Activated T-cell treated with anti-CD3 and anti-CD28 coated beads for 1 hour (primary cell): ENCODE measurements at places on chromosomes 5 and 9.

GRCh38 chr9:22921742-22922141, 475.1 kb downstream of the DMRTA1 start:
- no peak for DNase-seq

GRCh38 chr5:67205981-67206380, 9.4 kb upstream of the CD180 start:
- DNase-seq = no peak

DNA sequence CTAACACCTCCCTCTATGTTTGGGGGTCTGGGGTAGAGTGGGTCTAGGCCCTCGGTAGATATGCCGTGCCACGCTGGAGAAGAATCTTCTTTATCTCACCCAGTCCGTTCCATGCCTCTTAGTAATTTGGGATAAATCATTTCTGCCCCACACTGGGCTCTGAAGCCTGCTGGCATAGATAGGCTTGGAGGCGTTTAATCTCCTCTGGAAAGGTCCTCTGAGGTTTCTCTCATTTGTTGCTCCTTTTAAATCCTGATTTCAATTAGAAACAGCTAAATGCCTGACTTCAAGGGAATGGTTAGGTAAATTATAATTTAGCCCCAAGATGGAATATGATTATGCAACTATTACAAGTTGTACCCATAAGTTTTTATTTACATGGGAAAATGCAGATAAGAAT, 57.8 kb upstream of the AKNA start:
- no peak for DNase-seq

- DNase-seq = no peak
Observed at GRCh38 chr5:57486027-57486602, 3.5 kb upstream of the ACTBL2 start.

DNA sequence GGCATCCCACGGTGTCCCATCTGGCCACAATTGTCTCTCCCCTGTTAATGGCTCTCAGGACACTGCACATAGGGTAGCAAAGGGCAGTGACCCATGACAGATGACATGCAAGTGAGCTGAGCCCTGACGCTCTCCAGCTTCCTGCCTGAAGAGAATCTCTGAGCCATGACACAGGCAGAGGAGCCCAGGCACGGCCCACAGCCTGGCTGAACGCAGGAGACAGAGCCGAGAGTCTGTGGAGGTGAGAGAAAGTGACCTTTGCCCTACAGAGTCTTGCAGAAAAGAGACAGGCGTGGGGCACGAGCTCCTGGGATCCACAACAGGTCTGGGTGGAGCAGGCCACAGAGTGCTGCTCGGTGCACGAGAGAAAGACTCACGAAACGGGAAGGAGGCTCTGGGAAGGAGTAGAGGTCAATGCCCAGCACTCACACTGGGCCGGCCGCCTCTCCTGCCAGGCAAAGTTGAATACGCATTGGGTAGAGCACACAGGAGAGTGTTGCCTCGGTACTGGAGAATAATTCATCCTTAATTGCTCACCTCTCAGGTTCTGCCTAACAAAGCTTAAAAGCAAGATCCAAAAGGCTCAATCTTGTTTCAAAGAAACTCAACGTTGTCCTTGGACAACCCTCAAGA, 90.3 kb downstream of the MRPL36 start:
- DNase-seq = no peak

GRCh38 chr5:97980291-97980690, 793.2 kb upstream of the RGMB start:
- DNase-seq = no peak

- DNase-seq = no peak
Observed at GRCh38 chr5:133924221-133924920, 44.1 kb downstream of the C5orf15 start.

DNA sequence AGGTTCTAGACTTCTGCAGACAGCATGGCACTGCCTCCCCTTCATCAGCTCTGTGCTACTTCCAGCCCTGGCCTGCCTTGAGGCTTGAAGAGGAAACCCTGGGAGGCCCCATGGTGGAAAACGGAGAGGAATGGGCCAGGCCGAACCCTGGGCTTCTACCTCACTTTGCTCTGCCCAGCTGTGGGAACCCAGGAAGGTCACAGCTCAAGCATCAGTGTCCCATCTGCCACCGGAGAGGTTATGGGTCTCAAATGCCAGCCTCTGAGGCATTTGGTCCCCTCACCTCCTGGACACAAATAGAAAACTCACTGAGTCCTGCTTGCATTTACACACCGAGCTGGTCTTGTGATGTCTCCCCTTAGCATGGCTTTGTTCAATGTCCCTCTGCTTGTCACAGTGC, 80.1 kb upstream of the ALDH1B1 start:
- no peak for DNase-seq

DNA sequence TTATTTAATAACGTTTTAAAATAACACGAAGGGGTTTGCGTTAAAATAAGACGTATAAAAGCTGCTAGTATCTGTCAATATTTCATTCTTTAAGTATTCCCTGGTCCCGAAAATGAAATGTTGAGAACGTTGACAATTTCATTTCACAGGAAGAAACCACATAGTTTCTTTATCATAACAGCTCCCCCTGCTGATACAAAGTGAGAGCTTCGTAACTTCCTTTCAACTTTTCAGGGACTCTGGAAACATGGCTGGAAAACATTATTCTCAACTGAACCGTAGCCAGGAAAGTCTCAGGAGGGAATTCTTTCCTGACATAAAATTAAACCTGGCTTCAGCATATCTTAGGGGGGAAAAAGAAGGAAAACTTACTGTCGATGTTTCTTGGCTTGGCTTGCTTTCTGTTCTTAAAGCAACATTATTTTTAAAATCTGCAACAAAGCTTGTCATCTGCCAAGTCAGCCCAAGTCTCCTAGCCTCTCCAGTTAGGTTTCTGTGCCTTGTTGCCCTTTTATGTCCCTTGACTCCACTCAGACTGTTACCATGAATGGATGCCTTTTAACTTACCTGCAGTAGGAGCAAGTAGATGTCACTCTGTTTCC, 122.9 kb upstream of the DAB2 start:
- no peak for DNase-seq

DNA sequence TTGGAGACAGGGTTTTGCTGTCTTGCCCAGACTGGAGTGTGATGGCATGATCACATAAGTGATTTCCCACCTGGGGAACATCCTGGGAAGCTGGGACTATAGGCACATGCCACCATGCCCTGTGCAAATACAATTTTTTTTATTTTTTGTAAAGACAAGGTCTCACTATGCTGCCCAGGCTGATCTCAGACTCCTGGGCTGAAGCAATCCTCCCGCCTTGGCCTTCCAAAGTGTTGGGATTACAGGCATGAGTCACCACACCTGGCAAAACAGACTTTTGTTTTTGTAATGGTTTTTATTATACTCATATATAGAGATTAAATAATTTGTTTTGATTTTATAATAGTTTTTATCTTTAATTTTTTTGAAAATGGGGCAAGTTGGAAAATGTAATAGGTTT, 14.7 kb downstream of the DNAJC25 start:
- DNase-seq = no peak

GRCh38 chr5:111755942-111756381, 1.0 kb downstream of the NREP start:
- DNase-seq = no peak

- DNase-seq = no peak
Observed at GRCh38 chr5:113875096-113875495, 361.6 kb downstream of the YTHDC2 start.

DNA sequence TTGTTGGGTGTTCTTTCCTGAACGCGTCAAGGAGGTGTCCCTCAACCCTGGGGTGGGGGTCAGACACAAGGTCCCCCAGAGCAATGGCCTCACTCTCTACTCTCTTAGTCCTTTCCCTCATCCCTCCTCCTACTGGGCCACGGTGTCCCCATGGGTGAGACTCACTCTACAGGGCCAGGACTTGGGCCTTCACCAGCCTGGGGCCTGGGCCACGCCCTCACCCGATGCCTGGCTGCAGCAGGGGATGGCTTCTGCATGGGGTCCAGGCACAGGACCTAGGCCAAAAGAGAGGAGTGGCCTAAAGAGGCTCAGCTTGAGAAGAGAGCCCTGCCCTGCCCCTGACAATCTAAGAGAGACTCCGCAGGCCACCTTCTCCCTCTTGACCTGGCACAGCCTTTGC, 5.8 kb downstream of the LCN12 start:
- no peak for DNase-seq

DNA sequence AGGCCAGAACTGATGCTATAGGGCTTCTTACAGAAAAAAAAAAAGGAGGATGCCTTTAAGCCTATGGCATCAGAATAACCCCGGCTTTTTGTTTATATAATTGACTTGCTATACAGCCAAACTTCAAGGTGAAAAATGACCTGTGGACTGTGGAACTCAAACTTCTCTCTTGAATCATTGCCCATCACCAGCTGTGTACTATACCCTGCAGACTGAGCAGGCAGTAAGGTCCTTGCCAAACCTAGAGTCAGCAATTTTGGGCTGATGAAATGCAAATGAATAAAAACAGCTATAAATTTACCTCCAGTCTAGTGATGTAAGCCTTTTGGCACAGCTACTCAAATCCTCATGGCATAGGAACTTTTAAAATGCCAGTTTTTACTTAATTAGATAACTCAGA, 44.5 kb upstream of the PPP3R2 start:
- no peak for DNase-seq

GRCh38 chr5:108145351-108145750, 236.5 kb downstream of the FBXL17 start:
- DNase-seq = no peak

DNA sequence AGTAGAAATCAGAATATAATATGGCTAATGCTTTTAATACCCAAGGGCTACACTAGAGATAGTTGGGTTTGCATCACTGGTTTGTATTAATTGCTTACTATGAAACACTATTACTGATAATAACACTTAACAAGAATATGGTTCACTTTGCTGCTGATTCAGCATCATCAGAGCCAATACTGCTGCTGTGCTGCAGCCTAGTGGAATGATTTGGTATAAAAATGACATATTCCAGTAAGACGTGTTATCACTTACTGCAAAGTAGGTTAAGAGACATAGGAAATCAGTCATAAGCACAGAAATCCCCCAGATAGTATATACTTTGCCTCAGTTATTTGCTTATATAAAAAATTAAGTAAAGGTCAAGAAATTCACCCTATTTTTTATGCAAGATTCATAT, 2.8 kb downstream of the CDH10 start:
- DNase-seq = no peak

DNA sequence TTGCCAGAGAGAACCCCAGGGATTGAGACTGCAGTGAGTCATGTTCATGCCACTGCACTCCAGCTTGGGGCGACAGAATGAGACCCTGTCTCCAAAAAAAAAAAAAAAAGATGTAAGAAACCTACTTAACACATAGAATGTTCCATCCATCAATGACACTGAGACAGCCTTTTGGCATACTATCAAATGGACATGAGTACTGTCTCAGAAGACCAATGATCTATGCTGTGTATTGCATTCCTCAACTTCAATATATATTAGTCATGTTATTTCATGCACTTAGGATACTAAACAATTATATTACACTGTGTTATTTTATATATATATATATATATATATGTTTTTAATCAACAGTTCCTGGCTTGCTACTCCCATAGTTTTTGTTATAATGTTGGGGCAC, 57.1 kb upstream of the ANKH start:
- DNase-seq = no peak

- DNase-seq = no peak
Observed at GRCh38 chr9:93496285-93496684, 42.9 kb upstream of the FAM120AOS start.

GRCh38 chr9:126935630-126936029, 21.0 kb downstream of the RALGPS1 start:
- no peak for DNase-seq

DNA sequence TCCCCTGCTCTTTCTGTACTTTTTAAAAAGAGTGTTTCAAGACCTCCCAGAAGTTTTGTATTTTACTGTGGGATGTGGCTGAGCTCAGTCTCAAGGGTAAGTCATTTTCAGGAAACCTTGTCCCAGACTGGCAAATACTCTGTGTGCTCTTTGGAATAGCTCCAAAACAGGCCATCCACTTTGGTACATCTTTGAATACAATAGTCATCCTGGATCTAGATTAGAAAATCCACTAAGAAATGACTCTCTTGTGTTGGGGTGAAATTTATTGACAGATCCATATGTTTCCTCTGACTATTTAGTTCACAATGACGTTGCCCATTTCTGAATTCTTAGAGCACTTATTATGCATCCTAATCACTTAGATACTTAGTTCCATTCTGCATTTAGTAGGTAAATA, 95.2 kb downstream of the PLCXD3 start:
- DNase-seq = no peak

- no peak for DNase-seq
Observed at GRCh38 chr5:142846406-142846805, 76.2 kb downstream of the ARHGAP26 start.

- DNase-seq = no peak
Observed at GRCh38 chr5:169534311-169534880, 49.2 kb upstream of the SPDL1 start.

- DNase-seq = no peak
Observed at GRCh38 chr5:171848486-171848885, 62.9 kb downstream of the SMIM23 start.

GRCh38 chr5:164420161-164420560, 914.7 kb downstream of the MAT2B start:
- no peak for DNase-seq

GRCh38 chr9:135772056-135772646, 70.2 kb downstream of the KCNT1 start:
- DNase-seq = no peak

DNA sequence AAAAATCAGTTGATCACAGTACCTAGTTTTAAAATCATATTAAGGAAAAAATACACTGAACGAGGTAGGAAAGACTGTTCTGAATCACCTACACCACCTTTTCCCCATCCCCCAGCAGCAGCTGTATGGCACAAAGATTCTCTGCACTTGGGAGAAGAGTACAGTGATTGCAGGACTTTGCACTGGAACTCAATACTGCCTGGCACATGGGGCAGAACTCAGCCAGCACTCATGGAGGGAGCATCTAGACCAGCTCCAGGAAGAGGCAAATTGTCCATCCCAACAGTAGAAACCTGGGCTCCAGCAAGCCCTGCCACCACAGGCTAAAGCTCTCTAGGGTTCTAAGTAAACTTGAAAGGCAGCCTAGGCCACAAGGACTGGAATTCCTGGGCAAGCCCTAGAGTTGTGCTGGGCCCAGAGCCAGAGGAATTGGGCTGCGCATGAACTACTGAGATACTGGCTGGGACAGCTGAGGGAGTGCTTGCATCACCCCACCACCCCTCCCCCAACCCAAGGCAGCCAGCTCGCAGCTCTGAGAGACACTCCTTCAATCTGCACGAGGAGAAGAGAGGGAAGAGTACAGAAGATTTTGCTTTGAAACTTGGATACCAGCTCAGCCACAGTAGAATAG, 654.4 kb upstream of the CDH6 start:
- DNase-seq = no peak

DNA sequence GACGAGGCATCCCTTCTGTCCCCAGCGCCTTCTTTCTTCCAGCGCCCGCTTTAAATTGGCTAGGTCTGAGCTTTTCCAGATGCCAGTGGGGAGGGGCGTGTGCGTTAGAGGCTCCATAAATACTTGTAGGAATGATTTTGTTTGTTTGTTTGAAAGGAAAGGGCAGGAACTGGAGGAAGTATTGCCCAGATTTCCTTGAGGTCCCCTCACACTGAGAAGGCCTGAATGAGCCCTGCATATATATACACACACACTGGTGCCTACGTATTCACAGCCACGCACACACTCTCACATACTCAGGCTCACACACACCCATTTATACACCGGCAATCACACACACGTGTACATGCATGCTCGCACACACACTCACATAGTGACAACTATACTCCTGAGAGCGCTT, 1.0 kb upstream of the SLIT3 start:
- DNase-seq = no peak

- DNase-seq = no peak
Observed at GRCh38 chr5:107794741-107795140, 124.0 kb upstream of the EFNA5 start.
